RWPE2 (cell line): ENCODE measurements at places on chromosomes 1 and 21.

DNA sequence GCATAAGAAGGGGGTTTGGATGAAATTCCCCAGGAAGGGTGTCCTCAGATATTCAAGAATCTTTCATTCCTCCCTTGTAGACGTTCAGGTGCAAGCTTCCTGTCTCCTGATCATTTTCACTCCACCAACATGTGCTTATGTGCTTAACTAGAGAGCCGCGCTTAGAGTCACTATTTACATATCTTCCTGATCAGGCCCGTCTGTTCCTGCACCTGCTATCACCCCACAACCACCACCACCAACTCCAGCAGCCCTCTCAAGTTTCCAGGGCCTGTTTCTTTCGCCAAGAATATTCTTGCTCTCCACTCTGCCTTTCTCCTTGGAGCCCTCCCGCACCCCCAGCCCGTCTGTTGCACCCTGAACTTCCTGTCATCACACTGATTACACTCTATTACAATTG is 113.4 kb downstream of the SPSB1 start:
- DNase-seq, result no peak

DNA sequence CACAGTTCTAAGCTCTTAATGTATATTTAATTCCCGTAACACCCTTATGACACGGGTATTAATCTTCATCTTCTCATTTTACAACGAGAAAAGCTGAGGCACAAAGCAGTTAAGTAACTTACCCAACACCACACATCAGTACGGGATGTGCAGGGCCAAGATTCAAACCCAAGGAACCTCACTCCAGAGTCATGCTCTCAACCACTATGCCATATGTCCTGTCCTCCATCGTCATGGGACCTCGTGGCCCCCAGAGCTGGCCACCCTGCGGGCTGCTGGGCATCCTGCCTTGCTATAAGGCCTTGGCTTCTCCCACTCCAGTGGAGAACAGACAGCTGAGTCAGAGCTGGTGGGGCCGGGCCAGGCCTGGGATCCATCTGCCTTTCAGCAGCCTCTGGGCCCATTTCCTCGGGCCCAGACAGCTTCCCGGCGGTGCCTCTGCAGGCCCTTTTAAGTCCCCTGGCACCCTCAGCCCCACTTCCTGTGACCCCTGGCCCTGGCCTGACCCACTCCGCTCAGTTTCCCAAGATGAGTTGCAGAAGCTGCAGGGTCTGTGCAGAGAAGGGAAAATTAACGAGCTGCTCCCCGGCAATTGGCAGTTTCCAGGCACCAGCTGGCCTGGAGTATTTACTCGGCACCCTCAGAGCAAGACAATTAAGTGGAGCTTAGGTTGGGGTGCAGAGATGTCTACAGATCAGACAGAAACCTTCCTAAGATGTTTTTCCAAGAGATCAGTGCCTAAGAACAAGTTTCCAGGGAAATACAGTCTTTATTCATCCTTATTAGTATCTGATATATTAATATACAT is 98.2 kb downstream of the EPHB2 start:
- DNase-seq, result no peak

- DNase-seq, result no peak
Observed at GRCh38 chr1:212733109-212733508, 33.5 kb upstream of the BATF3 start.

GRCh38 chr1:119139857-119140176 is 636 bp downstream of the WARS2 start:
- DNase-seq, result no peak

DNA sequence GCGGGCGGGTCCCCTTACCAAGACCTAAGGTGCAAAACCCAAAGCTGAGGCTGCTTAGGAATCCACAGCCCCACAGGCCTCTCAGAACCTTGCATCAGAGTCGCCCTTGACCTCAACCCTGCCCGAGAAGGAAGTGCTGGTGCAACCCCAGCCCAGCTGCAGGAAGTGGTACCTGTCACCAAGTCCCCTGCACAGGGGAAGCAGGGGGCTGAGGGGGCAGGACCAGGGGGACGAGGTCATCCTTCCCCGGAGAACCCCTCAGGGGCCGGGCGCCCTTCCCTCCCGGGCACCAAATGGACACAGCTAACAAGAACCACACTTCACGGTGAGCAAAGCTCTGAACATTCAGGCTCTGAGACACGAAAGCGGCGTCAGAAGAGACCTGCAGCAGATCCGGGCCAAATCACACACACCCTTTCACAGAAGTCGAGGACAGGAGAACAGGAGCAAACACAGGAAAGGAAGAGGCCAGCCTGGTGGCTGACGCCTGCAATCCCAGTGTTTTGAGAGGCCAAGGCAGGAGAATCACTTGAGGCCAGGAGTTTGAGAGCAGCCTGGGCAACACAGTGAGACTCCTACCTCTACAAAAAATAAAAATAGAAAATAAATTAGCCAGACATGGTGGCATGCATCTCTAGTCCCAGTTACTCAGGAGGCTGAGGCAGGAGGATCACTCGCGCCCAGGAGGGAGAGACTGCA is 6.4 kb downstream of the ITGB2 start:
- DNase-seq, result no peak
